AG04450 (cell line): ENCODE measurements at places on chromosomes 12 and 14.

GRCh38 chr14:55536204-55536708, 43.8 kb upstream of the KTN1 start:
- DNase-seq, result no peak

GRCh38 chr14:69812711-69813110, 15.7 kb upstream of the SLC10A1 start:
- no peak for DNase-seq

DNA sequence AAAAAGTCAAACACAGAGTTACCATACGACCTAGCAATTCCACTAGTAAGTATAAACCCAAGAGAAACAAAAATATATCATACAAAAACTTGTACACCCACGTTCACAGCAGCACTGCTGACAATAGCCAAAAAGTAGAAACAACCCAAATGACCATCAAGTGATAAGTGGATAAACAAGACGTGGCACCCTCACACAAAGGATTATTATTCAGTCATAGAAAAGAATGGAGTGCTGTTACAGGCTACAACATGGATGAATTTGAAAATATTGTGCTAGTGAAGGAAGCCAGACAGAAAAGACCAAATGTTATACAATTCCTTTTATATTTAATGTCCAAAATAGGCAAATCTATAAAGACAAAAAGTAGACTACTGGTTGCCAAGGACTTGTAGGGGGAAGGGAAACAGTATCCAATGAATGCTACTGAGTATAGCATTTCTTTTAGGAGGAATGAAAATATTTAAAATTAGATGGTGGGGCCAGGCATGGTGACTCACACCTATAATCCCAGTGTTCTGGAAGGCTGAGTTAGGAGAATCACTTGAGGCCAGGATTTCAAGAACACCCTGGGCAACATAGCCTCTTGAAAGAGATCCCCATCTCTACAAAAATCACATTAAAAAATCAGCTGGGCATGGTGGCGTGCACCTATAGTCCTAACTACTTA, 41.9 kb downstream of the SPTLC2 start:
- peak; percentile 42 for DNase-seq

DNA sequence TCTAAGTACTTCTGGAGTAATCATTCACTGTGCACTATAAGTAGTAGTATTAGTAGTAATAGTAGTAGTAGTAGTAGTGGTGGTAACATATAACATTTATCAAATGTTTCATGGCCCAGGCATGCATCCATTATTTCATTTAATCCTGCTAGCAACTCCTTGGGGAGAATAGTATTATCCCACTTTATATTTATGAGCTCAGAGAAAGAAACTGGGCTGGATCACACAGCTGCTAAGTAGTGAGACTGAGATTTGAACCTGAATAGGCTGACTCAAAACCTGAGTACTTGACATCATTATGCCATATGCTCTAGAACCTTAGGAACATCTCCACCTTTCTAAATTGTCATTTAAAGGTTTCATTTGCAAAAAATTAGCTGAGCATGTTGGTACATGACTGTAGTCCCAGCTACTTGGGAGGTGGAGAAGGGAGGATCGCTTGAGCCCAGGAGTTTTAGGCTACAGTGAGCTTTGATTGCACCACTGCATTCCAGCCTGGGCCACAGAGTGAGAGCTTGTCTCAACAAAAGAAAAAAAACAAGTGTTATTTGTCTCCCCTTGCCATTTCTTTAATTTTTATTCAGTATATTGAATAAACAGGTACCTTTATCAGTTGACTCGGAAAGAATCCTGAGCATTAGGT, 11.4 kb upstream of the NID2 start:
- DNase-seq, result no peak

- DNase-seq, result no peak
These were observed 33.6 kb upstream of the WNK1 start for GRCh38 chr12:718756-719102.

GRCh38 chr14:28774764-28775735, 8.5 kb downstream of the FOXG1 start:
- no peak for DNase-seq

GRCh38 chr14:20667957-20668356, 16.4 kb upstream of the RNASE4 start:
- DNase-seq, result no peak

- DNase-seq, result no peak
These were observed 29.3 kb downstream of the NELL2 start for GRCh38 chr12:44846826-44847225.

DNA sequence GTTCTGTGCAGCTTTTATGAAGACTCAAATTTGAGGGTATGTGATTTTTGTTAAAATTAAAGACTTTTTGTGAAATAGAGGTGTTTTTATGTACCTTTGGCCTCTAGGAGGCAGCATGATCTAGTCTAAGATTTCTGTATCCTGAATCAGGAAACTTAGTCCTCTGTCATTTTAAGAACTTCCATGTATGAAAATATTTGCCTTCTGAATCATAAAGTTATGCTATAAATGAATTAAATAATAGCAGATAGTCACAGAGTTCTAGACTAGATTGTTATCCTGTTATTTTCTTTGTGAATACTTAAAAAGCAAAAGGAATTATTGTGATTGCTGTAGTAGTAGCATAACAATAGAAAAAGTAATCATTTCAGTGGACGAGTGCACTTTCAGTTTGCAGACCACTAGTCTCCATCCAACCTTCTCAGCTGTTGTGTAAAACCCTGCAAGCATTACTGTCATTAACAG, 56.3 kb downstream of the FGD4 start:
- DNase-seq, result peak; percentile 33

GRCh38 chr14:20477211-20477876, 8.1 kb downstream of the PNP start:
- no peak for DNase-seq

- DNase-seq, result no peak
These were observed 488.3 kb upstream of the FLRT2 start for GRCh38 chr14:85041618-85042017.

- DNase-seq, result no peak
These were observed 2.2 kb downstream of the ZFP36L1 start for GRCh38 chr14:68790644-68791077.

- DNase-seq, result peak; percentile 45
These were observed 121.2 kb downstream of the RAD51B start for GRCh38 chr14:67940486-67941455.

GRCh38 chr14:80658733-80659132, 282.8 kb downstream of the CEP128 start:
- no peak for DNase-seq

- no peak for DNase-seq
These were observed 67.9 kb upstream of the PLXNC1 start for GRCh38 chr12:94080341-94081009.

- no peak for DNase-seq
These were observed 36.7 kb downstream of the RPS29 start for GRCh38 chr14:49549446-49549845.

DNA sequence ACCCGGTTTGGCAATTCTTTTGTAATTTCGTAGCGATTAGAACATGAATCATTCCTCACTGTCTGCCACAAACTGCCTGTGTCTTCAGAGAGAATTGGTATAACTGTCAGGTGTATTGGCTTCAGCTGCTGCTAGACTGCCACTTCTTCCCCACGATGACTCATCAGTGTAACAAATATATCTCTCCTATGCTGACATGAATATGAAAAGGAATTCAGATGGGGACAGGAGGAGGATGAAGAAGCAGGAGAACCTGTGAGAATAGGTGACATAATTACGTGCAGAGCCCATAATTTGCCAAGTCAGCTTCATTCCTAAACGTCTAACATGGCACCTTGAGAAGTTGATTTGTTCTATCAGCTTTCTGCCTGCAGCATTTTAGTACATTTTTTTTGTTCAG, 64.9 kb downstream of the FRMD6 start:
- no peak for DNase-seq

- DNase-seq, result no peak
These were observed 20.5 kb downstream of the SOAT2 start for GRCh38 chr12:53123578-53124351.

- no peak for DNase-seq
These were observed 196.6 kb upstream of the DCN start for GRCh38 chr12:91379051-91379775.

DNA sequence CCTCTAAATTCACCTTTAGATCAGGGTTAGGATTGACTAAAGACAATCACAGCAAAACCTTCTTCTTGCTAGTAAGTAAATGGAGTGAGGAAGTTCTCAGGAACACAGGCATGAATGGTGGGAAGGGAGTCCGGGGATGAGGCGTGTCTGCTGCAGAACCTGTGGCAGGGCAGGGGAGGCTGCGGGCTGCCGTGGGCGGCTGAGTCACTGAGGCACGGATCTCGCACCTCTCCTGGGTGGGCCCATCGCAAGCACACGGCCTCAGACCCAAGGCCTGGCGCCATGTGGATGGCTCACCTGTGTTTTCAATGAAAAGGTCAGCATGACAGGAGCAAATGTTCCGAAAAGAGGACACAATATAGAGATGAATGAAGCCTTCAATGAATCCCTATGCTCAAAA, 85.4 kb downstream of the PIWIL1 start:
- DNase-seq, result no peak

DNA sequence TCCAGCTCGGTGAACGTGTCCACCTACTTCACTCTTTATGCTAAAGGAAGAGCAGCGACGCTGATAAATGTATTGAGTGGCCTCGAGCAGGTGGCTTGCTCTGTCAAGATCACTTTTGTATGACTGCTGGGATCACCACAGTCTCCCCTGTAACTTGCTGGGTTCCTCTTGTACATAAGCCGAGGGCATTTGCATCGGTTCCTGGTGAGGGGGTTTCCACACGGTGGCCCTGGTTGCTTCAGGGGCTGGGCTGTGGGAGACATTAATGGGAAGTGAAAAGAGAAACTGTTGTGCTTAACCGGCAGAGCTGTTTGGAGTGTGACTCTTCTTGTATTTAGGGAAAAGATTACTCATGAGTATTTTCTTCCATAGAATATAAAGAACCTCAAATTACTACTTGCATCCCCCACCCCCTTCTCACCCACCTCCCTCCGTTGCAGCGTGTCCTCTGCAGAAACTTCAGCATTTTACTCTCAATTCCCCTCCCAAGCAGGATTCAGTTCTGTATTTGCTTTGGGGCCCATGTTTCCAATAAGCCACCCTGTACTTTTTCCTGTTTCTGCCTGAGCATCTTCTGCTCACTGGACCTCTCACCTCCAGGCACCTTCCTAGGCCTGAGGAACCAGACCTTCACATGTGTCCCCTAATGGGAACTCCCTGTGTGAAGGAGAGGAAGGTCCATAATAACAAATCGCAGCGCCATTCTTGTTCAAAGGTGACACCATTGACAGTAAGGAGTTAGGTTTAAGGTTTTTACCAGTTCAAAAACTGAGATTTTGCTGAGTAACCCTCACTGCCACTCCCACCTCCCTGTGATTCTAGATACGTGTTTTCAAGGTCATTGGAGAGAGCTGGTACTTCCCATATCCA, 187.0 kb downstream of the ETV6 start:
- DNase-seq, result no peak

DNA sequence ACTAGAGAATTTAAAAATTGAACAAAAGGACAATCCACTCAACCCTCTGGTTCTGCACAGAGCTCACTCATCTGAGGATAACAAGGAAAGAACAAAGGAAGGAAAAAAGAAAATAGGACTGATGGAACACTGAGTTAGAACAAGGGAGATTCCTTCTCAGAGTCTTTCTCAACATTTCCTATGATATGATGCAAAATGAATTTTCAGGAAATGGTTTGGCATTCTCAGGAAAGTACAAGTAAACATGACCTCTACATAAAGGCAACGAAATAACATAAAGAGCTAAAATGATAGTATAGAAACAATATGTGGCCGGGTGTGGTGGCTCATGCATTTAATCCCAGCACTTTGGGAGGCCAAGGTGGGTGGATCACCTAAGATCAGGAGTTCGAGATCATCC, 135.8 kb downstream of the ITPR2 start:
- DNase-seq, result no peak

DNA sequence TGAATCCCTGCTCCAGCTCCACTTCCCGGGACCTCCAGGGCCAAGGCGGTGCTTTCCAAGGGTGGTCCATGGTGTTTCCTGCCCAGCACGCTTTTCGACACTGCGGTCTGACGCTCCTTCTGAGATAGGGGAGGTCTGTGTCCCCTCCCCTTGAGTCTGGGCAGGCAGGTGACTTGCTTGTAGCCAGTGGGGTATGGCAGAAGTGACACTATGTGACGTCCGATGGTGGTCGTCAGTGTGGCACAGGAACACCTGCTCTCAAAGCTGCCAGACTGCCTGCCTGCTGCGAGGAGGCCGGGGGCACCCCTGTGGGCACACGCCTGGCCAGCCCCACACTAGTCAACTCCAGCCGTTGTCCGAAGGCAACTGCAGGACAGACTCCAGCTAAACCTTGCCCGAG, 16.0 kb upstream of the TRAF3 start:
- DNase-seq, result no peak
